ENCODE measurements at places on chromosomes 7 and 10.

DNA sequence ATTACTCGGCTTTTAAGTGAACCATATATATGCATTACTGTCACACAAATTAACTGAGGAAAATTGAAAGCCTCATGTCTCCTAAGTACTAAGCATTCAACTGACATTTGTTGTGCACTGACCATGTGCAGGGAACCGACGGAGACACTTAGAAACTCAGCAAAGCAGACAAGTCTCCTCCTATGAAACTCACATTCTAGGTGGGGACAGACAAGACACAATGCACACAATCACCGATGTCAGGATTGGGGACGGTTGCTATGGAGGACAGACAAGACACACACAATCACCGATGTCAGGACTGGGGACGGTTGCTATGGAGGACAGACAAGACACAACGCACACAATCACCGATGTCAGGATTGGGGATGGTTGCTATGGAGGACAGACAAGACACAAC, 134.0 kb downstream of the PTPRN2 start:
- no peak overlapping the region for H3K4me3 ChIP-seq
- no peaks in the 10 kb centered on the region for H3K4me1 ChIP-seq
- H3K27me3 ChIP-seq = no peaks in the 10 kb centered on the region
- H3K36me3 ChIP-seq = no peaks in the 10 kb centered on the region
- no peak for DNase-seq

GRCh38 chr10:61760943-61761824, 98.5 kb downstream of the CABCOCO1 start:
- peaks cover 3% of the 10 kb centered on the region for H3K36me3 ChIP-seq
- no peak overlapping the region for H3K27ac ChIP-seq
- no peak overlapping the region for H3K4me3 ChIP-seq
- H3K27me3 ChIP-seq = no peaks in the 10 kb centered on the region

DNA sequence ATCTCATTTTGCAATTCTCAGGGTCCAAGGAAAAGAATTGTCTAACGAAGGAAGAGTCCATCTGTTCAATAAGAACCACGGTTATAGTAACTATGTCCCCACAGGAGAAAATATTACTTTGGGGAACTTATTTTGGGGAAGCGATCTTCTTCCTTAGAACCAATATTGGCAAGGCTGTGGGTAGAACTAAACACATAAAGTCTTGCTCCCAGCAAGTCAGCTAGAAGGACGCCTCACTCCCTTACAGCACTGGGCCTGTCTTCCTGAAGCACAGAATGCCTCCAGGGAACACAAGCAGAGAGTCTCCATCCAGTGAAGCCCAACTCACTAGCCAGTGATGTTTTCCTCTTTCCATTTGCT, 30.2 kb downstream of the C10orf71 start:
- no peak overlapping the region for H3K4me3 ChIP-seq
- no peak for DNase-seq
- peaks cover 3% of the 10 kb centered on the region for H3K27me3 ChIP-seq
- no peaks in the 10 kb centered on the region for H3K36me3 ChIP-seq

- no peak overlapping the region for H3K27ac ChIP-seq
- DNase-seq = no peak
- no peak overlapping the region for H3K4me3 ChIP-seq
- peaks cover 7% of the 10 kb centered on the region for H3K36me3 ChIP-seq
- H3K27me3 ChIP-seq = no peaks in the 10 kb centered on the region
These were observed 21.9 kb downstream of the DPY19L1 start for GRCh38 chr7:35015346-35015859.

DNA sequence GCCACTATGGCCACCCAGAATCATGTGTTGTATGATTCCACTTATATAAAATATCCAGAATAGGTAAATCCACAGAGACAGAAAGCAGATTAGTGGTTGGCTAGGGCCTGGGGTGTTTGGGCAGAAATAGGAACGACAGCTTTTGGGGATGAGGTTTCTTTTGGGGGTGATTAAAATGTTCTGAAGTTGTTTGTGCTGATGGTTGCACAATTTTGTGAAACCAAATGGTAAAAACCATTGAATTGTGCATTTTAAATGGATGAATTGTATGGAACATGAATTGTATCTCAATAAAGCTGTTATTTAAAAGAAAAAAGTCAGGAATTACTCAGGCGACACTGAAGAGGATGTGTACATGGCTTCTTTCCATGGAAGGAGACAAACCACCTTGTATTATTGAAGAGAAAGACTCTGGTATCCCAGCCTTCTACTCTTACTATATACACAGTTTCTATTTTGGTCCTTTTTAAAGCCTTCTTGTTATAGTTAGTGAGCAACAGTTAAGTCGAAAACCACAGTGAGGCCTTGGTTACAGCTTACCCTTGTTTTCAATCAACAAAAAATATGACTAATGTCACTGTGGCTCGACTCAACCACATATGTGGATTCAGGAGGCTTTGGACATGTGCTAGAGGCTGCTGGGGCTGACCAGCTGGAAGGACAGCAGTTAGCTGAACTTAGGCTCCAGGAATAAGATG, 57.1 kb upstream of the KMT2E start:
- DNase-seq = peak; percentile 19
- H3K27ac ChIP-seq = peak overlapping the region; percentile 81
- H3K4me1 ChIP-seq = peaks cover 22% of the 10 kb centered on the region
- H3K36me3 ChIP-seq = peaks cover 5% of the 10 kb centered on the region
- no peak overlapping the region for H3K4me3 ChIP-seq

DNA sequence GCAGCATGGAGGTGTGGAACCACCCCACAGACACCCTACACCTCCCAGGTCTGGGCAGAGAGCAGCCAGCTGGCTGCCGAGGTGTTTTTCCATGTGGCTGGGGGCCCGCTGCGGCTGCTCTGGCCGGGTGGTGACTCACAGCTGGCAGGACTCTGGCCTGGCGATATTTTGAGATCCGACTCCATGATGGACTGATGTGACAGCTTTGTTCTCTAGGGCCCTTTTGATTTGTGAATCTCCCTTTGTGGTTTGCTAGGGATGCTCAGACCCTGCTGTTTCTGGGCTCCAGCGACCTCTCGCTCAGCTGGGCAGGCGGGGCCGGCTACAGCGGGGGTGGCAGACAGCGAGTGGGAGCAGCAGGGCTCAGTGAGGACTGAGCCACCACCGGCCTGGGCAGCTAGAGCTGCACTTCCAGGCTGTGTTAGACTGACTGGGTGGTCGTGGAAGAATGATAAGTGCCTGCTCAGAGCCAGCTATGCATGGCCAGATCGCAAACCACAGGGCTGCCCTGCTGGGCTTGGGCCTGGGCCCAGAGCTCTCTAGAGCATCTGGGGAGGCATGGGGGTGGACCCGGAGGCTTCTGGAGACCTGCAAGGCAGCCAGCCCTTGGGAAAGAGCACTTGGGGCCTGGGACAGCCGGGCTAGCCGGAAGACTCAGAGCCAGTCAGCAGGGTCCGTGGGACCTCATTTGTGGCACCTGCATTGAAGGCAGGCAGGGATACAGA, 46.2 kb upstream of the GDF10 start:
- H3K36me3 ChIP-seq = peaks cover 23% of the 10 kb centered on the region
- no peak overlapping the region for H3K4me3 ChIP-seq
- H3K27ac ChIP-seq = no peak overlapping the region

GRCh38 chr10:78777867-78778266, 290.9 kb upstream of the ZMIZ1 start:
- no peak overlapping the region for H3K4me3 ChIP-seq
- no peak overlapping the region for H3K27ac ChIP-seq
- no peaks in the 10 kb centered on the region for H3K36me3 ChIP-seq
- no peaks in the 10 kb centered on the region for H3K4me1 ChIP-seq
- DNase-seq = no peak

GRCh38 chr10:88383276-88383675, 199.8 kb downstream of the RNLS start:
- H3K4me1 ChIP-seq = peaks cover 17% of the 10 kb centered on the region
- H3K4me3 ChIP-seq = no peak overlapping the region
- no peak for DNase-seq
- H3K27ac ChIP-seq = no peak overlapping the region
- H3K36me3 ChIP-seq = peaks cover 5% of the 10 kb centered on the region
- no peaks in the 10 kb centered on the region for H3K27me3 ChIP-seq

GRCh38 chr7:80635998-80636397, 2.4 kb upstream of the CD36 start:
- H3K27ac ChIP-seq = no peak overlapping the region
- no peak overlapping the region for H3K4me3 ChIP-seq
- no peak for DNase-seq
- no peaks in the 10 kb centered on the region for H3K36me3 ChIP-seq

DNA sequence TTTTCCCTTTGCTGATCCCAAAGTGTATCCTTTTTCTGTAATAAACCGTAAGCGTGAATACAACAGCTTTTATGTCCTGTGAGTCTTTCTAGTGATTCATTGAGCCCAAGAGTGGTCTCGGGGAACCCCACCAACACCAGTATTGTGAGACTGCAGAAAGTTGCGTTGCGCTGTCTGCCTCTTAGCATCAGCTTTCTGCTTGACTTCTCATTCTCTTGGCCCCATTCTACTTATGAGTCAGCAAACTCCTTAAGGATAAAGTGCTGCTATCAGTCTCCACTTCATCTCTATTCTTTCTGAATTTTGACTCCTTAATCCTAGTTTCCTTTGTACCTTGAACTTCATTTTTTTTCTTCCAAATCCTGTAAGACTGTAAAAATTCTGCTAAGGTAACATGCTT, 184.3 kb upstream of the MBL2 start:
- H3K27me3 ChIP-seq = no peaks in the 10 kb centered on the region
- no peak overlapping the region for H3K4me3 ChIP-seq
- no peaks in the 10 kb centered on the region for H3K36me3 ChIP-seq

GRCh38 chr10:28719789-28720436, 42.6 kb downstream of the BAMBI start:
- no peak for DNase-seq
- H3K4me1 ChIP-seq = peaks cover 4% of the 10 kb centered on the region
- H3K36me3 ChIP-seq = no peaks in the 10 kb centered on the region
- peaks cover 64% of the 10 kb centered on the region for H3K27me3 ChIP-seq

Data from activated naive CD8-positive, alpha-beta T cell treated with anti-CD3 and anti-CD28 coated beads for 36 hours (primary cell).